ENCODE measurements at places on chromosomes 3 and 15.

DNA sequence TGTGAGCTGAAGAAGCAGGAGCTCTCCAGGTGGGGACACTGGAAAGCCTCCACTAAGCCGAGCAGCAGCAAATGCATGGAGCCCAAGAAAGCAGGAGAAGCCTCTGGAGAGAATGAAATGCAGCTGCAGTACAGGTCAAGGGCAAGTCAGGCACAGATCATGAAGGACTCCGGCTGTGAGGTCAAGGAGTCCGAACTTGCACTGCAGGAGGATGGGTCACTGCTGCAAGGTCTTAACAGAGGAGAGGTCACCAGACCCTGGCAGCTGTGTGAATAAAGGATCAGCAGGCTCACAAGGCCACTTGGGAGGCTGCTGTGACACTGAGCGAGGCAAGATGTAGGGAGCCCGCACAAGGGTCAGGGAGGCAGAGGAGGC, 24.7 kb upstream of the SLC41A3 start:
- no peak for DNase-seq

- DNase-seq: no peak
Measured at GRCh38 chr3:48024401-48024800, 8.2 kb upstream of the MAP4 start.

- DNase-seq: no peak
Measured at GRCh38 chr3:193825617-193826016, 232.6 kb downstream of the OPA1 start.

DNA sequence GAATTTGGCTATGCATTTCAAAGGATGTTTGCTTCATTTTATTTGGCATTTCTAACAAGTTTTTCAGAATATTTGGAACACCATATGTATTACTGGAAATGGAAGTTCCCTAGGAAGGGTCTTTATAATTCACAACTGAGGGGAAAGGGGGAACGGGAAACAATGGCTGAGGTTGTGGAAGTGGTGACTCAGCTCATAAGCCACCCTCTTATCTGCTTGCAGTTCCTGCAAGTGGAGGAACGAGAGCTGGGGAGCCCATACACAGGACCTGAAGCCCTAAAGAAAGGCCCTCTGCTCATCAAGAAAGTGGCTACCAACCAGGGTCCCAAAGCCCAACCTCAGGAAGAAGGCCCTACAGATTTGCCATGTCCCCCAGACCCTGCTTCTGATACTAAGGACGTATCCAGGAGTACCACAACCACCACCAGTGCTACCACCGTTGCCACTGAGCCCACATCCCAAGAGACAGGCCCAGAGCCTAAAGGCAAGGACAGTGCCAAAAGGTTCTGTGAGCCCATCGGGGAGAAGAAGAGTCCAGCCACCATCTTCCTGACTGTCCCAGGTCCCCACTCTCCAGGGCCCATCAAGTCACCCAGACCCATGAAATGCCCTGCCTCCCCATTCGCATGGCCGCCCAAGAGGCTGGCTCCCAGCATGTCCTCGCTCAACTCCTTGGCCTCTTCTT, 37.9 kb downstream of the ESYT3 start:
- no peak for DNase-seq

GRCh38 chr3:169659820-169660674, 3.5 kb downstream of the MECOM start:
- DNase-seq: no peak

GRCh38 chr3:197793247-197793646, 2.2 kb downstream of the LRCH3 start:
- peak; percentile 2 for DNase-seq

- DNase-seq: no peak
Measured at GRCh38 chr15:98150084-98150483, 189.6 kb downstream of the ARRDC4 start.
